ENCODE measurements at places on chromosomes 7 and 10.

GRCh38 chr10:55630491-55631056 is 730.5 kb downstream of the ZWINT start:
- no peak for DNase-seq

GRCh38 chr10:78284381-78284780 is 250.7 kb downstream of the RPS24 start:
- DNase-seq, result no peak

DNA sequence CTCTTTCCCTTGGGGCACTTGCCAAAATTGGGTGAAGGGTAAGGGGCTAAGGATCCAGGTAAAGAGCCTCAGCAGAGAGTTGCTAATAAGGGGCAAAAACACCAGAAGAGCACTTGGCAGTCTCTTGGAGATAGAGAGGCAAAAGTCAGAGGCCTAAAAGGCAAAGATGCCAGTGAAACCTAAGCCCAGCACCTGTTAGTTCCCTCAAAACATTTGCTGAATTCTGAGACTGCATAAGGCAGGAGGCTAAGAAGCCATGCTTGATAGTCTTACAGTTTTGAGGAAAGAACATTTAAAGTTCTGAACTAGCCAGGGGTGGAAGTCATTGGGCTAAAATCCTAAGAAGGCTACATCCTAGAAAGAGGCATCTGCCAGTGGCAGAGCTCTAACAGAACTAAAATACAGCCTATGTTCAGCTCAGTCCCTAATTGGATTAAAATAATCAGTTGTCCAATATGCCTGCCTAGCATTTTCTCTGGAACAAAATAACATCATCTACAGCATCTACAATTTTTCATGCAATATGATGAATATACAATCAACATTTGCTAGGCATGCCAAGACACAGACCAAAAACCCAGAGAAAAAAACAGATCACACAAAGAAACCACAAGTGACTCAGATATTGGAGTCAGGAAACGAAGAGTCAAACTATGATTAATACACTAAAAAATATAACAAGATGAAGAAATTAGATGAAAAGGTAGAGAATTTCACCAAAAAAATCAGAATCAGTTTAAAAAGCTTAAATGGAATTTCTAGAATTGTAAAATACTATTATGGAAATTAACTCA is 7.7 kb downstream of the HTR7 start:
- no peak for DNase-seq

GRCh38 chr10:92696606-92697383 is 7.0 kb downstream of the HHEX start:
- DNase-seq, result no peak

GRCh38 chr7:130941322-130942210 is 207.6 kb upstream of the KLF14 start:
- DNase-seq, result no peak

DNA sequence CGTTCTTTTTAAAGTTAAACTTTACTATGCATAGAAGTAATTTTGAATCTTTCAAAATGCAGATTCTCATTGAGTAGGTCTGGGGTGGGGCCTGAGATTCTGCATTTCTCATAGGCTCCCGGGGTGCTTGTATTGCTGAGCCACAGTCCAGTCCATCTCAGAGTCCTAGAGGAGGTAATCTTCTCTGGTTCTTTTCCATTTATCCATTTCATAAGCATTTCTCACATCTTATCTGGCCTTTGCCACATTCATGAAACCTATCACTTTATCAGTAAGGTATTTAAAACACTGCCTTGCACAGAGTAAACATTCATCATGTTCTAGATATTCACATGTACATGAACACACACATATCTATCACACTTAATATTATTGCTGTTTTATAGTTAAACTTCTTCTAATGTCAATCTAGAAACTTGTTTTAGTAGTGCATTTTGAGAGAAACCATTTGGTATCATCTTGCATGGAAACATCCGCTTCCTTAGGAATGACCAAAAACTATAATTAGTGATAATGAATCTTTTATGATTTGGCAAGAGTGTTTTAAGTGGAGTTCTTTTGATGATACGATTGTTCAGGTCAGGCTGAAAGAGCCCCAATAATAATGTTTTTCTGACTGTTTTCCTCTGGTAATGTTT is 12.0 kb downstream of the GNAI1 start:
- DNase-seq, result no peak

- no peak for DNase-seq
Measured at GRCh38 chr10:71145352-71145945, 66.9 kb upstream of the UNC5B start.

- no peak for DNase-seq
Measured at GRCh38 chr10:102402512-102402896, 7.0 kb downstream of the NFKB2 start.

DNA sequence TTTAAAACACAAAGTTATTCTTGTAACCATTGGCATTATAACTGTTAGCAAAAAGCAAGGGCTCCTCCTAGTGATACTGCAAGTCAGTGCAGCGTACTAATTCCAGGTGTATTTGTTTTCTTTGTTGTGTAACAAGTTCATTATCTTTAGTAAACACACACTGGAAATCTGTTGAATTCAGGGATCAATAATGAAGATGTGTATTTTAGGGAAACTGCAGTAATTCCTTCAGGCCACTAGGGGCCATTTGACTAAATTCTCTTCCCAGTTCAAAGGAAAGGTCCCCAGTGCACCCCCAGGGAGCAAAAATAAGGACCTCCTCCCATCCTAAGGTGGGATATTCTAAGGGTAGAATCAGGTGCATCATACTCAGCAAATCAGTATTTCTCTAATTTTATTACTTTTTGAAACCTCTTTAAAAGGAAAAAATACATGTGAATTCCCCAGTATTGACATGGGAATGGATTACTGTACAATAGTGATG is 158.6 kb upstream of the LYZL1 start:
- no peak for DNase-seq

- DNase-seq, result no peak
Measured at GRCh38 chr7:44132039-44132438, 8.7 kb upstream of the POLD2 start.

DNA sequence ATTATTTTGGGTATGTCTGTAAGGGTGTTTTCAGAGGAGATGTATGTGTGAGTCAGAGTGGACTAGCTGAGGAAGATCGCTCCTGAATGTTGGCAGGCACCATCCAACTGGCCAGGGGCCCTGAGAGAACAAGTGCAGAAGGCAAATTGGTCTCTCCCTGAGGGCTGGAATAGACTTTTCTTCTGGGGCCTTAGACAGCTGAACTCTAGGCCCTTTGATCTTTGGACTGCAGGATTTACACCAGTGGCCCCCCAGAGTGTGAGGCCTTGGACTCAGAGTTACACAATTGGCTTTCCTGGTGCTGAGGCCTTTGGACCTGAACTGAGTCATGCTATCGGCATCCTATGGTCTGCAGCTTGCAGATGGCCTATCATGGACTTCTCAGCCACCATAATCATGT is 217.2 kb downstream of the REEP3 start:
- DNase-seq, result no peak

DNA sequence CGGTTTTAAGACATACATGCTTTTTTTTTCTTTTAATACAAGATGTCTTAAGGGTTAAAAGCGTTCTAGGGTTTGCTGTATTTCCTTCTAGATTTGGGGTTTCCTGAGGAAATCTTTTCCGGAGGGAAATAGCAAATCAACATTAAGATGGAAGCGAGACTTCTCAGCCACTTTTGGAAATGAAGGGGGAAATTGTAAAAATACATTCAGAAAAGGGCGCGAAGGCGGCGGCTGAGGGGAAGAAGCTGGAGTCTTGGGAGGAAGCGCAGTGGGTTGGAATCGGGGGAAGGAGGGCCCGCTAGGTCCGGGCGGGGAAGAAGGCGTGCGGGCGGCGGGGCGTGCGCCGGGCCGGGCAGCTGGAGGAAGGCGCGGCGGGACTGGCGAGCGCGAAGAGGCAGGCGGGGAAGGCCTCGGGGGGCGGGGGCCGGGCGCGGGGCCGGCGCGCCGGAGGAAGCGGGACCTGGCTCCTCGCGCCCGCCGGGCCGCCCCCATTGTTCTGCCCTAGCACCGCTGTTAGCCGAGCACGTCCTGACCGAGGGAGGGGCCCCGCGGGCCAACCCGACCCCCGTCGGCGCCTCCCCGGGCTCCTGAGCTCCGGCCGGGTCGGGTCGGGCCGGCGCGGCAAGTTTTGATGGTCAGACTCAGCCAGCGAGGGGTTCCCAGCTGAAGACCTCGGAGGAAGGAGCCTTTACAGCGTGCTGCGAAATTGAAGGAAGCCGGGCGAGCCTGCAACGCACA is 1.5 kb upstream of the SKIDA1 start:
- no peak for DNase-seq

GRCh38 chr7:101564778-101565211 is 64.3 kb downstream of the MYL10 start:
- DNase-seq, result no peak

DNA sequence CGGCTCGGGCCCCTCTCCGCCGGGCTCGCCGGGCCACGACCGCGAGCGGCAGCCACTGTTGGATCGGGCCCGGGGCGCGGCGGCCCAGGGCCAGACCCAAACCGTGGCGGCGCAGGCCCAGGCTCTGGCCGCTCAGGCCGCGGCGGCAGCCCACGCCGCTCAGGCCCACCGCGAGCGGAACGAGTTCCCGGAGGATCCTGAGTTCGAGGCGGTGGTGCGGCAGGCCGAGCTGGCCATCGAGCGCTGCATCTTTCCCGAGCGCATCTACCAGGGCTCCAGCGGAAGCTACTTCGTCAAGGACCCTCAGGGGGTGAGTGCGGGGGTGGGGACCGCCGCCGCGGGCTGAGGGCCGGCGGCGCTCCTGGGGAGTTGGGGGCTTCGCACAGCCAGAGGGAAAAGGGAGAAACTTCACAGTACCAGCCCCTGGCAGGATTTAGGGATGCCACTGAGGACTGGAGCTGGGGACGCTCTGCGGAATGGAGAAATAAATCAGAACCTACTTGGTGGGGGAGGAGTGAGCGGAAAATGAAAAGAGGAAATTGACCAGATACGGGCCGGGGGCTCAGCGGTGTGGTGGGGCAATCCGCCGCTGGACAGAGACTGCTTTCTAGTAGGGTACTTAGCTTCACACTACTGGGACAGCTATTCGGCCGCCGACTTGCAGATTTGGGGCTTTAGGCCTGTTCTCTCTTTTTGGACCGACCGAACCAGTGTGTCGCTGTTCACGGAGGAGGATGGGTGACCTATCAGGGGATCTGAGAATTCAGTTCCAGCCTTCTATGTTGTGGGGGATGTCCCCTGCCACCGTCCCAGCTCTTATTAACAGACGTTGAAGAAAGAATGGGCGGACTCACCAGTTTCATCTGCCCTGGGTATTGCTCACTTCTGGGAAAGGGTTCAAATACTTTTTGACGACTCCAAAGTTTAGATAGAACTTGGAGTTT is 669 bp downstream of the PI4K2A start:
- no peak for DNase-seq

- peak; percentile 19 for DNase-seq
Measured at GRCh38 chr10:97714401-97715258, 1.1 kb downstream of the MARVELD1 start.

DNA sequence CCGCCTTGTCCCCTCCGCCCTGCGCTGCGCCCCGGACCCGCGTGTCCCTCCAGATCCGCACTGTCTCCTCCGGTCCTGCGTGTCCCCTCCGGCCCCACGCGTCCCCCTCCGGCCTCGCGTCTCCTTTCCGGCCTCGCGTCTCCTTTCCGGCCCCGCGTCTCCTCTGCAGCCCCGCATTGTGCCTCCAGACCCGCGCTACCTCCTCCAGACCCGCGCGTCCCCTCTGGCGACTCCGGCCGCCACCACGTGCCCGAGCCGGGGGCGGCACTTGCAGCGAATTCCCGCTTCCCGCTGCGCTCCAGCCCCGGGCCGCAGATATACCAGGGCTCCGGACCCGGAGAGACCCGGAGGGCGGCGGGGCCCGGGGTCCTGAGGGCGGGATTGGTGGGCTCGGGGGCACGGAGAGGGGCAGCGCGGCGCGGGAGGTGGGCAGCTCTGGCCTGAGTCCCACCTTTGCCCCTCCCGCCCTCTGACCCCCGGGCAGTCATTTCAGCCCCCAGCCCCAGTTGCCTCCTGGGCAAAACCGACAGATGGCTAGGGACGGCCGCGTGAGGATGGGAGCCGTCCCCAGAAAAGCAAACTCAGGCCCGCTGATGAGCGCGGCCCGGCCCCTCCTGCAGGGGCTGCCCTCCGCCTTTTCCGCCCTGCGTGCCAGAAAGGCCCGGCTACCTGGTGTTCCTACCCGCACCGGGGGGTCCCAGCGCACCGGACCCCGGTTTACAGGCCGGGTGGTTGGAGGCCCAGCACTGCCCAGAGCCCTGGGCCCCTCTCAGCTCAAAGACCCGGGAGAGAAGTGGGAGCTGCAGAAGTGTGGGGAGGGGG is 56.5 kb downstream of the RBM17 start:
- no peak for DNase-seq

GRCh38 chr7:216360-217300 is 24.3 kb downstream of the FAM20C start:
- DNase-seq, result no peak

DNA sequence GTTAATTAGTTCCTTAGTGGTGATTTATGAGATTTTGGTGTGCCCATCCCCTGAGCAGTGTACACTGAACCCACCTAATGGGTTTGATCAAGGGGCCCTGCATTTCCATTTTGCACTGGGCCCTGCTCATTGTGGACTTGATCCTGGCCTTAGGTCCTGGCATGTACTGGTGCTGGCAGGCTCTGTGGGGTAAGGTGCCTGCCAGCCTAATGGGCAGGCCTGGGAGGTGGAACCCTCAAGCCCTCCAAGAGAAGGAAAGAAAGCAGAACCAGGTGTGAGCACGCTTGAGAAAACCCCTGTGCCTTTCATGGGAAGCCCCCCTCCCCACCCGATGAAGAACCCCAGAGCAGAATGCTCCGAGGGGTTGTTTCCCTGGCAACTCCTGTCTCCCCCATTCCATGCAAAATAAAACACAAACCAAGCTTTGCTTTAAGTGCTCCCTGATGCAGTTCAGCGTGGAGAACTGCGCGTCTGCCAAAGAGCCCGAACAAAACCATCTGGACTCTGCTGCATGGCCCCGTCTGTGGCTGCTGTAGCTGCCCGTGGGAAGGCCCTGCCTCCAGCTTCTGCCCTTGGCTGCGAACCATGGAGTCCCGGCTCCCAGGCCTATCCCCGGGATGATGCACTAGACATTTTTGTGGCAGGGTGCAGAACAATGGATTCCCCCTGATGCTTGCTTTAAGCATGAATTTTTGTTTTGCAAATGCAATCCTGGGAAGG is 123.3 kb downstream of the PRPF18 start:
- no peak for DNase-seq

GRCh38 chr7:17367502-17367901 is 69.0 kb downstream of the AHR start:
- no peak for DNase-seq

DNA sequence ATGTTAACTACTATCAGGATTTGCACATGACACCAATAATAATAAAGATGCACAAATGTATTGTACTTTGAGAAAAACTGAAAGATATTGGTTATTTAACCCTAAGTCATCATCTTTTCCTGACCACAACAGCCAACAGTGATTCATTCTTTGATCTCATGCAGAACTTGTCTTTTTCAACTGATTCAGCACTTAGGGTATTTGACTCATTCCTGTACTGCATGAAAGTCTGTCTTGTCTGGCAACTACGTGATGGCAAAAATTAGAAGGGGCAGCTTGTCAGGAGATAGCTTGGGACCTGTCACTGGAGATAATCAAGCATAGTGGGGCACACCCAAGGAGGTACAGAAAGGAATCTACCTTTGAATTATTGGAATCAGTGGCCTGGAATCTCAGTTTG is 77.8 kb upstream of the LRRC17 start:
- no peak for DNase-seq

Measured in activated T-cell treated with anti-CD3 and anti-CD28 coated beads for 4 hours (primary cell).